ENCODE measurements at places on chromosomes 6 and 20.

DNA sequence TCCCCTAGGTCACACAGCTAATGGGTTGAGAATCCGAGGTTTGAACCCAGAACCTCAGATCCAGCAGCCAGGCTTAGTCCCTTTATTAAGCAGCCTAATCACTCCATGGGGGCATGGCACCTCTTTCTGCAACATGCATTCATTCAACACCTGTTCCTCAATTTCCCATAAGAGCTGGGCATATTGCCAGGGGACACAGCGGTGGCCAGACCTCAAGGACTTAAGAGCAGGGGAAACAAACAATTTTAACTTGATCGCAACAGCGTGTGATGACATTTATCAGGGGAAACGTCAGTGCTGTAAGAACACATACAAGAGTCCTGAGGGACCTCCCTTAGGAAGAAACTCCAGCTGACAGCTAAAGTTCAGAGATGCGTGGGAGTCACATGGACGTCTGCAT is 267.4 kb upstream of the CDH4 start:
- no peak for DNase-seq

- no peak for DNase-seq
These were observed 25.6 kb upstream of the ADIG start for GRCh38 chr20:38555395-38555794.

GRCh38 chr6:17635568-17635967 is 35.5 kb downstream of the FAM8A1 start:
- DNase-seq = no peak

- no peak for DNase-seq
These were observed 46.5 kb downstream of the NFATC2 start for GRCh38 chr20:51495921-51496545.

DNA sequence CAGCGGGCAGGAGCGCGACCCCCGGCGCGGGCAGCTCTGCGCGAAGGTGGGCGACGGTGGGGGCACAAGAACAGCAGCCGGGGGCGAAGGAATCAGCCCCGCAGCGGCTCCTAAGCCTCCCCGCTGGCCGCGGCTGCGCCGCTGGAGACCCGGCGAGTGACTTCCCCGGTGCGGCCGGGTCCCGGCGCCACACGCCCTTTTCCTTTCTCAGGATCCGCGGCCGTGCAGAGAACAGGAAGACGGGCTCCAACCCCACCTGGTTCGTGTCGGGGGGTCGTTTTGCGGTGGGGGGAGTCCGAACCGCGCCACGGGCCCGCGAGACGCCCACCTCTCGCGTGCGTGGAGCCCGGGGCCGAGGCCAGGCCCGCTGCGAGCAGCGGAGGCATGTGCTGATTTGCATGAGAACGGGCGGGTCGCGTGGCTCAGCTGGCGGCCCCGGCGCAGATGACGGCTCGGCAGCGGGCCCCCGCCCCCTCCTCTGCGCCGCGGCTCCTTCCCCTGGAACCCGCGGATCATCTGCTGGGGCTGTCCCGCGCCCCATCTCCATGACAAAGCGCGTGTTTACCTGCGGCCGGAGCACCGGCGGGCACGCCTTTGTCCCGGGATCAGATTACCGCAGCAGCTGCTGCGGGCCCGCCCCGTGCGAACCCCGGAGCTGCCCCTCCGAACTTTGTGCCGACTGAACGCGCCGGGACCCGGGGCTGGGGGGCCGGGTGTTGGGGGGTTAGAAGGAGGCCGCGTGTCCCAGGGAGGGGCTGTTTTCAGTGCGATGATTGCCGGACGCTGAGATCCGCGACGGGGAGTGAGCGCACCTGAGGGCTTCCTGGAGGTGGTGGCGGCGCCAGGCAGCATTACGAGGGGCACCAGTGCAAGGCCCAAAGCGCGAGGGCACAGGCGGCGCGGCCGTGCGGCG is 4.9 kb upstream of the DLL1 start:
- no peak for DNase-seq

- DNase-seq = no peak
These were observed 4.5 kb upstream of the SERINC1 start for GRCh38 chr6:122476131-122476530.

DNA sequence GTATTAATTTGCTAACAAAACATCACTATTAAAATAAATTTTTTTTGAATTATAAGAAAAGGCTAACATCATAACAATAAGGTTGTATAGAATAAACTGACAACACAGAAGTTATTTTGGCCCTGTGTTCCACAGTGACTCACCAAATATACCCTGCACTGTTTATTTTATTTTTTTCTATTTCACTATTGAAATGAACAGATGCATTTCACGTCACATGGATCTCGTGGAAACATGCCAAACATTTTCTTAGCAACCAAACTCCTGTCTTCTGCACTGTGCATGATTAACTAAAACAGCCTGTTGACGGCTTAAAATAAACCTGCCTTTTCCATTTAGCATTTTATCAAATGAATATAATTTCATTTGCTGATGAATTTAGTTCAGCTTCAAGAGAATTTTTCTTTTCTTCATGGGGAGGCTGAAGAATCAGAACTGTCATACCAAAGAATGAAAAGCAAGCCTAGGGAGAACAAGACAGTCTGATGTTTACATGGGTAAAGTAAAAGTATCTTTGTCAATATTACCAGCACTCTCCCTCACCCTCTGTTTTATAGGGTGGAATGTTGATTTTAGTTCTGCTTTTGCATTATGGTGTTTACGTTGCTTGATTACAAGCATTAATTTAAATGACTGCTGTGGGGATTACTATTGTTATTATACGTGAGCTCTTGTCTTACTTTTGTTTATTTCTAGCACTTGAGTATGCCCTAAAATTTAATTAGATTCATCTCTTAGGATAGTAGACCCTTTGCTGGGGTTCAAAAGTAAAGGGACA is 115.3 kb downstream of the LCA5 start:
- DNase-seq = no peak
